HL-60 (cell line): ENCODE measurements at places on chromosomes 13 and 19.

- no peak for DNase-seq
Measured at GRCh38 chr19:38638461-38638860, 9.0 kb upstream of the ACTN4 start.

GRCh38 chr13:28607187-28607955 lies 51.6 kb upstream of the POMP start:
- DNase-seq, result no peak

DNA sequence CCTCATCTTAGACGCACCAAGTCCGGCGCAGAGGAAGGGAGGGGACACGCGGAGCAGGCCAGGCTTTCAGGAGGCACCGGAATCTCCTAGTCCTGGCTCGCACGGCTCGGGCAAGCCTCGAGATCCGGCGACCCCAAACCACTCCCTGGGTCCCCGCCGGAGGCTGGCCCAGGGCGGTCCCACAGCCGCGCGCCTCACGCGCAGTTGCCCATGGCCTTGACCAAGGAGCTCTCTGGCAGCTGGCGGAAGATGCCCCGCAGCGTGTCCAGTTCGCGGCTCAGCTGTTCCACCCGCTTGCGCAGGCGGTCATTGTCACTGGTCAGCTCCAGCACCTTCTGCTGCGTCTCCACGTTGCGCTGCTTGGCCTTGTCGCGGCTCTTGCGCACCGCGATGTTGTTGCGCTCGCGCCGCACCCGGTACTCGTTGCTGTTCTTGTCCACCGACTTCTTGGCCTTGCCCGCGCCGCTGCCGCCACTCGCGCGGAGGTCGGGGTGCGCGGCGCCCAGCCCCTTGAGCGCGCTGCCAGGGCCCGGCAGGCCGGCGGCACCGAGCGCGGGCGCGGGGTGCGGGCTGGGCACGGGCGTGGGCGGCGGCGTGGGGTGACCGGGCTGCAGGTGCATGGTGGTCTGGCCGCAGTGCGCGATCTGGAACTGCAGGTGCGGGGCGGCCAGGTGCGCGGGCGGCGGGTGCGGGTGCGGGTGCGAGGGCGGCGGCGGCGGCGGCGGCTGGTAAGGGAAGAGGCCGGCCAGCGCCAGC lies 1.0 kb downstream of the CEBPA start:
- no peak for DNase-seq

GRCh38 chr19:58304748-58305064 lies 471 bp upstream of the ERVK3-1 start:
- DNase-seq, result no peak

DNA sequence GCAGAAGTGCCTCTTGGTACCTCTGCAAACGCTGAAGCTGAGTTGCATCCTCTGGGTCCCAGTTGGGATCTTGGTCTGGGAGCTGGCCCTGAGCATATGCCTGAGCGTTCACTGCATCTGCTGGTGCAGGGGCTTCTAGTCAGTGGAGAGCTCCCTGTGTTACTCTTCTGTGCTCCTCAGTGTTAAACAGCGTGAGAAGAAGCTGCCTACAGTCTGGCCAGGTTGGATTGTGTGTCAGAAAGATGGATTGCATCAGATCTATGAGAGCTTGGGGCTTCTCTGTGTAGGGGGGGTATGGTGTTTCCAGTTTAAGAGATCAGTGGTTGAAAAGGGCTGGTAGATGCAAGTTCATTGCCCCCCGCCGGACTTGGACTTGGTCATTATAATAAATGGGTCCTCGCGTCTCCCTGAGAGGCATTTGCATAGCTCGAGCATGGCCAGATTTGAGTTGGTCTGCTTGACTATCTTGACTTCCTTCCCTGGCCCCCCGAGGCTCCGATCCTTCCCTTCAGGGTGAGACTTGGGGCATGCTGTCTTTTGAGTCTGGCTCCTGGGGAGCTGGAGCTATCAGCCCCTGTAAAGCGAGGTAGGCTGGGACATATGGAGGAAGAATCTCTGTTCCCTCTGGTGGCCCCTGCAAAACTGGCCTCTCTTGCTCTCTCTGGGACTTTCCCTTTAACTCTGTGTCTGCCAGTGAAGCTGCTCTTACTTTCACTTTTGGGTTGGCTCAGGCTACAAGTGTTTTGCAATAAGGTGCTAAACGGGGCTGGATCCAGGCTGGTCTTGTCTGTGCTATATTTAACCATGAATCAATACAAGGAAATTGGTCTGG lies 52.9 kb downstream of the OR10H4 start:
- DNase-seq, result peak; percentile 23

DNA sequence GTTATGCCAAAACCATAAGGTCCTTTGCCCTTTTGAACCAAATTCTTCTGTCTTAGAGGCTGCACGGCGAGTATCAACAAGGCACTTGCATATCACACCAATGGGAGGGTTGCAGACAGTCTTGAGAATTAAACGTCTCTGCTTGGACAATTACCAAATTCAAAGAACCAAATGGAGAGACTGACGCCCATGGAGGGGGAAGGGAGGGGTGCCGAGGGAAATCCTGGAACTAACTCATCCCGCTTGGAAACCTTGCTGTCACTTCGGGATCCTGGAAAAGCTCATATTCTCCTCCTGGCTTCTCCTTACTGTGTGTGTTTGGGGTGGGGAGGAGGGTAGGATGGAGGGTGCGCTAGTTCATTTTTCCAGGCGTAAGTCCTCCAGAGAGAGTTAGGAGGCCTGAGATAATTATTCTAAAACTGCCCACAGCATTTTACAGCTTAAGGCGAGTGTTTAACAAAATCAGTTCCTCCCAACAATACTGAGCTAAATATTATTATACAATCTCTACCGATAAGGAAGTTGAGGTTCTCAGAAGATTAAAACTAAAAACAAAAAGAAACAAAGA lies 425.1 kb downstream of the TSHZ3 start:
- no peak for DNase-seq

GRCh38 chr19:58059003-58059670 lies at the start of gene ZNF135:
ZNF135 (plus strand) TSS chr19:58059282; CDS start chr19:58060003, 721 bp downstream.
- DNase-seq, result peak; percentile 9

GRCh38 chr13:63107179-63107943 lies 1691.7 kb upstream of the PCDH20 start:
- DNase-seq, result no peak

- DNase-seq, result no peak
Measured at GRCh38 chr13:36880961-36881360, 39.1 kb downstream of the SMAD9 start.

GRCh38 chr13:111506125-111506524 lies 185.7 kb downstream of the TEX29 start:
- DNase-seq, result no peak

DNA sequence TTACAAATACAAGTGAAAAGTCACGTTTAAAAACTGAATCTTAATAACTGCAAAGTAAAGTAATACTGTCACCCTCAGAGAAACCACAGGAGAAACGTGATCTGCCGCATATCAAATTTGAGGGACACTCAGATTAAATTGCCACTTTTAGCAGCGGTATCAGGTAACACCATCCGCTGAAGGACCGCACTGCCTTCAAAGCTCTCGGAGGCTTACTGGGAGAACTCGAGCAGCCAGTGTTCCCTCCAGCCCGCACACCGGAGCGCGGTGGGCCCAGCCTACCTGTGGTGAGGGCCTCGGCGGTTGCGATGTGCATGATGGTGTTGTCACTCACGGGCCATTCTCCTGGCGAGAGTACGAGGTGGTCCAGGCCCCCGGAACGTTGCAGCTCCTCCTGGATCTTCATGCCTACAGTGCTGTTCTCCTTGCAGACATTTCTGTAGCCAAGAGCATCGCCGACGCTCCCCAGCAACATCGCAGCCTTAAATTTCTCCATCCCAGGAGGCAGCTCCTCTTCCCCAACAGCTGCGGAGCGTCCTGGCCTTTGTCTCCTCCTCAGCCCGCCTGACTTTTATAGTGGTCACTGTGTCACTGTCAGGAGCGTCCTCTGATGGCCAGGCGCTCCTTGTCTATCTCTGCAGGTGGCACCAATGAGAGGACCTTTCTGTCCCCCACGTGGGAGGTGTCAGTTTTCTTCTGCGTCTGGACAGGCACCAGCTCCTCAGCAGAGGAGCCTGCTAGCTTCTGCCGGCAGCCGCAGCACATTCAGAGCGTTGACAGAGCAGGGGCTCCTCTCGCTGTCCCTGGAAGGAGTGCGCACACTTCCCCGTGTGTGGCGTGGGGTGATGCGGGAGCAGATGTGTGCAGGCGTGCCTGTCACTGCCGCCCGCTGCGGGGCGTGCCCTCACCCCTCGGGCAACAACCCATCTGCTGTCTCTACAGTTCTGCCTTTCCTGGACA lies at the start of gene ADPRHL1:
TSS of gene ADPRHL1 (minus strand) at position 547 of the 960 bp plus-strand sequence. CDS start at position 496, 51 bp downstream.
- DNase-seq, result no peak
